Cerebellum (tissue), 4 donors: ENCODE measurements at places on chromosomes 7 and 10. TPM values are rescaled to one million over a fixed set of nuclear protein-coding genes. Genes with fewer than 3 reads are reported as not detected.

The BAMBI gene
- 4.1 TPM for total RNA-seq

The MRLN gene
- 12.2 TPM for total RNA-seq

The SH2D4B gene
- total RNA-seq, result 0.36 TPM

The LHFPL3 gene
- 33.5 TPM for total RNA-seq

The ASZ1 gene
- not detected for total RNA-seq

The KNDC1 gene
- total RNA-seq, result 3.1 TPM

The PRLHR gene
- 0.36 TPM for total RNA-seq

The ACSM6 gene
- total RNA-seq, result not detected
